ENCODE measurements at places on chromosomes 6 and 20.

DNA sequence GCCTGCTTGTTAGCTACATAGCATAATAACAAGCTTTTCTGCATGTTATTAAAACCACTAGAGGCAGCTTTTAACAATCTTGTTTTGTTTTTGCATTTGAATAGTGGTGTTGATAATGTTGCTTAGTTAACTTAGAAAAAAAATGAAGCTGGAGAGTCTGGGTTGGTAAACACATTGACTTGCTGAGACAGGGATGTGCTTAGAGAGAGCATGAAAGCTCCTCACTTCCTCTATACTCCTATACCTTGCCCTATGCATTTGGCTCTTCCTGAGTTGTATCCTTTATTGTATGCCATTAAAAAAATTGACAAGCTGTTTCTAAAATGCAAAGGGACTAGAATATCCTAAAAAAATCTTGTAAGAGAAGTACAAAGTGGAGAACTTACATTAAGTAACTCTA, 13.6 kb downstream of the FAM83B start:
- DNase-seq, result no peak

DNA sequence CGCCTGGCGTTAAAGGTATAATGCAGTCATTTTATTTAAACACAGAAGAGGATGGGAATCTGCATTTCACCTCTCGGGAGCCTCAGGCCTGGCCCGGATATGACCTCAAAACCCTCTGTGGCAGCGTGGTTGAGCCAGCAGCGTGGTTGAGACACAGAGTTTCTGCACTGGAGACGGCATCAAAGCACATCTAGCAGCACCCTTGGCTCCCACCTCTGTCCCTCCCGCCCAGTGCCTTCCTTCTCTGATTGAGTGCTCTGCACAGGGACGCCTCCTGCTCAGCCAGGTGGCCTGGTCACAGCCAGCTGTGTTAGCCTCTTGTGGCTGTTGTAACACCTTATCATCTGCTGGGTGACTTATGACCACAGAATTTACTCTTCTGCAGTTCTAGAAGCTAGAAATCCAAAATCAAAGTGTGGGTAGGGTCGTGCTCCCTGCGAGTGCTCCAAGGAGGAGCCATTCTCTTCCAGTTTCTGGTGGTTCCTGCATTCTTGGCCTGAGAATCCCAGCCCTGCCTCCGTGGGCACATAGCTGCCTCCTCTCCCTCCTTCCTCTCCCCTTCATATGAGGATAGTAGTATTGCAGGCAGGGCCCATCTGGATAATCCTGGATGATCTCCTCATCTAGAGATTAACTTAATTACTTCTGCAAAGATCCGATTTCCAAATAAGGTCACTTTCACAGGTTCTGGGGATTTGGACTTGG, 156.7 kb downstream of the SYCP2 start:
- DNase-seq, result no peak

DNA sequence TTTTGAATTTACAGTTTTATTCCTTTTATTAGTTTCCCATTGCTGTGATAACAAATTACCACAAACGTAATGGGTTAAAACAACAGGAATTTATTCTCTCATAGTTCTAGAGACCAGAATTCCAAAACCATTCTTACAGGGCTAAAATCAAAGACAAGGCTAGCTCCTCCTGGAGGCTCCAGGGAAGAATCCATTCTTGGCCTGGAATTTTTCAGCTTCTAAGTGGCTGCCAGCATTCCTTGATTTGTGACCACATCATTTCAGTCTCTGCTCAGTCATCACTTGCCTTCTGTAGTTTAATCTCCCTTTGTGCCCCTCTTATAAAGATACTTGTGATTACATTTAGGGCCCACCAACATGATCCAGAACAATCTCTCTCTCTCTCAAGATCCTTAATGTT, 897 bp upstream of the SEL1L2 start:
- DNase-seq, result no peak

- DNase-seq, result no peak
Observed at GRCh38 chr6:80938131-80938530, 814.4 kb downstream of the TENT5A start.

DNA sequence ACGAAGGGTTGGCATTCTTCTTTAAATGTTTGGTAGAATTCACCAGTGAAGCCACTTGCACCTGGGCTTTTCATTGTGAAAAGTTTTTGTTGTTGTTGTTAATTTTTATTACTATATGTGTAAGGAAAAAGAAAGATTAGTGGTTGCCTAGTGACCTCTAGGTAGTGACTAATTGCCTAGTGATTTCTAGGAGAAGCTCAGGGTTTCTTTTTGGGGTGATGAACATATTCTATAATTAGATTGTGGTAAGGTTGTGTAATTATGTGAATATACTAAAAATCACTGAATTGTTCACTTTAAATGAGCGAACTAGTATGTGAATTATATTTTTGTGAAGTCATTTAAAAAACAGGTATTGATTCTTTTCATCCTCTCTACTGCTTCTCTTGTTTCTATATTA, 123.8 kb upstream of the TMEM170B start:
- no peak for DNase-seq

GRCh38 chr6:89414215-89414614, 2.1 kb upstream of the RRAGD start:
- no peak for DNase-seq

All from activated T-cell treated with anti-CD3 and anti-CD28 coated beads, Interleukin-2, amount 50 U/mL, for 1 hour (primary cell).